ENCODE measurements at places on chromosomes 1 and 21.

DNA sequence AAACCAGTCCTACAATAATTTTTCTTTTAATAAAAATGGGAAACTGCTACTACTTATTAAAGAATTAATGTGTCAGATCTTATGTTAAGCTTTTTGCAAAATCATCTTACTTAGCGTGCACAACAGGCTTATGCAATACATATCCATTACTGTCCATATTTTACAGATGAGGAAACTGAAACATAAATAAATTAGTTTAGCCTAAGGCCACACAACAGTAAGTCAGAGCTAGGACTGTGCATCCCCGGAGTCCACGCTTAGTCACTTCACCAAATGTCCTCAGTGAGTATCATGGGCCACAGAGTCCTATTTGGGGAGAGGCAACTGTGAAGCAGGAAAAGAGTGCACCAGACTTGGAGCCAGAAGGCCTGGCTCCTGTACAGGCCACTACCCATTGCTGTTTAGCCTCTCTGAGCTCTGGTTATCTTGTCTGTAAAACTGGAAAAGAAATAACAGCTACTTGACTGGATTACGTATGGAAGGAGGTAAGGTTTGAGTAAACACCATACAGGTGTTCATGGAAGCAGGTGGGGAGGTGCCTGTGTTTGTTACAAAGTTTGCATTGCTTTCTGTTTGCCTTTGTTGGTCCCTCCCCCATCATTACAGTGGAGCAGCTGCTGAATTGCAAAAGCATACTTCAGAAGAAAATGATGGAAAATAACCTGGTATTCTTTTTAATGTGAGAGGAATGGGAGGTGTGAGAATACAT is 192.8 kb downstream of the FCRL5 start:
- DNase-seq = no peak

DNA sequence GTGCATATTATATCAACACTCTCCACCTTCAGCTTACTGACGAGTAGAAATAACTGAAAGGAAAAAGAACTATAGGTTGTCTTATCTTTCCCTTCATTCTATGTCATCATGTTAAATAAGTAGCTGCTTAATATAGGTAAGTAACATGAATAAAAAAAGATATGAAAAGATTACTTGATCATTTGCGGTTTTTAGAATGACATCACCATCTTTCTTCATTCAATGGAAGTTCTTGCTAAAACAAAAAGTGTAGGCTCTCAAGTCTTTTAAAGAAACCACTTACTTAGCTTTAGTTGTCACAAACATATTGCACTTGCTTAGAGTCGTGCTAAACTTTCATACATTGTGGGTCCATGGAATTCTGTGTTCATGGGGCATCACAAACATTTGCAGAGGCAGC is 331.1 kb upstream of the DEPDC1 start:
- DNase-seq = no peak

GRCh38 chr1:67705735-67706453 is 20.9 kb downstream of the GADD45A start:
- DNase-seq = no peak

DNA sequence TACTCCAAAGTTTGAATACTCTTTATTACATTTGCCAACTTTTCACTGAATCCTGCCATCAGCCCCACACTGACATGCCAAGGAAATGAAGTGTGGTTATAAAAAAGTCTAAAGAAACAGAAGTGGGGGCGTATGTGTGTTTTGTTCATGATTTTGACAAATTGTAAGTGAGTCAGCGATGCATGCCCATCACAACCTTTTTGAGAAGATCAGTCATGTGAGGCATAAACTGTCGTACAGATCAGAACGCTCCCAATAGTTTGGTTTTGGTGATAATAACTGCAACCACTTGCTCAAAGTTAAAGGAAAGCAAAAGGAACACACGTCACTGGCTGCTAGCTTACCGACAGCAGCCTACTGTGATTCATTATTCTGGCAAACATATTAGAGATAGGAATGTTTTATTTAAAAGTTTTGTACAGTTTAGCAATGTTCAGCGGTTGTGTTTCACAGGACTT is 95.6 kb downstream of the RGS2 start:
- DNase-seq = no peak

- peak; percentile 57 for DNase-seq
Observed at GRCh38 chr1:178997428-178997827, 28.3 kb upstream of the FAM20B start.

GRCh38 chr21:42731264-42732032 is 78.0 kb downstream of the PDE9A start:
- DNase-seq = no peak

DNA sequence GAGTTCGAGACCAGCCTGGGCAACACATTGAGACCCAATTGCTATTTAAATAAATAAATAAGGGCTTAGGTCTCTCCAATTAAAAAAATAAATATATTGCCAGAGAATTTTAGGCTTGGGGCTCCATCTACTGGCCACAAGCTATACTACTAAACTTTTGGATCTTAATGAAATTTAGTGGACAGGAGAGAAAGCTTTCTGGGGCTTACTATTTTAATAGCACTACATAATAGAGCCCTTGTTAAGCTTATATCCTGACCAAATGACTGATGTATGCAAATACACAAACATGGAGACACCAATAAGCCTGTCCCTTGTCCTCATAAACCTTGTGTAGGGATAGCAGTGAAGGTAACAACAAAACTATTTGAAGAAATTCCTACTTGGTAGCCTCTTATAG is 18.4 kb downstream of the CCT3 start:
- no peak for DNase-seq

DNA sequence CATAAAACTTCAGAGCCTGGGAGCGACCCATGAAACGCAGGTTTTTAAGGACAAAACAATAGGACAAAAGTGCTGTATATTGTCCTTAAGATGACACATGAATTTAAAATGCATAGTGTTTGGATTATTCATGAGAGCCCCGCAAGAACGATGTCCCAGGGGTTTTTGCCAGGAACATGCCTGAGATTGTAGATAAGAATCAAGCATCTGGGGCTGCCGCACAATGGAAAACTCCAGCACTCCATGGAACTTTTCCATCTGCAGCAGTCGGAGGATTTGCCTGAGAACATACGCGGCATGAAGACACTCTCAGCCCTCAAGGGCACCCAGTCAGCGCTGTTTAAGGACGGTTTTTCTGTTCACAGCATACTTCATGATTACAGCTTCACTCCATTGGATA is 5.3 kb upstream of the ERG start:
- DNase-seq = peak; percentile 26

GRCh38 chr1:36769886-36770830 is 264.2 kb downstream of the GRIK3 start:
- no peak for DNase-seq

GRCh38 chr1:55051621-55052020 is 12.3 kb downstream of the PCSK9 start:
- DNase-seq = no peak

DNA sequence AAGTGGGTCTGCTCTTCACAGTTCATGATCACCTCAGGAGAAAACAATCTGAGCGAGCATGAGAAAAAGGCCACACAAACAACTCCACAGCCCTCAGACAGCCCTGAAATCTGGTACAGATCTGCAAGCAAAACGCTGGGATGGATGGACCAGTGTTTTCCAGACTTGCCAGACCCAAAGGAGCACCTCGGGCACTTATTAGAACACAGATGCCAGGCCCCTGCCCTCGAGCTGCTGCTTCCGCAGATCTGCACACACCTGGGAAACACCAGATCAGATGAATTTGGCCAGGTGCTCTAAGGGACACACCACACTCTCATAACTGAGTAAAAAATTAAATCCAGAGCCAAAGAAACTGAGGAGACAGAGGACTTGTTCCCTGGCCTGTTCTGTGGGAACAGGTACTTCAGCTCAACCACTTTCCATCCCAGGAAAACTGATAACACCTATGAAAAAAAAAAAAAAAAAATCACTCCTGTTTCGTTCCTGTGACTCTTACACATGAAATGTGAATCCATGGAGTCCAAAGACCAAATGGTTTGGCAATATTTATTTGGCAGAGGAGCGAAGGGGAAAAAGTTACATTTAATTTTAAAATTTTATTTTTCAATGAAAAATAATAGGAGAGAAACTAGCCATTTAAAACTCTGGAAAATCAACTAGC is 202.9 kb upstream of the ESRRG start:
- no peak for DNase-seq

GRCh38 chr1:121443001-121443540 is 258.3 kb downstream of the SRGAP2C start:
- no peak for DNase-seq

- DNase-seq = peak; percentile 83
Observed at GRCh38 chr1:59105548-59106507, 191.1 kb upstream of the FGGY start.

DNA sequence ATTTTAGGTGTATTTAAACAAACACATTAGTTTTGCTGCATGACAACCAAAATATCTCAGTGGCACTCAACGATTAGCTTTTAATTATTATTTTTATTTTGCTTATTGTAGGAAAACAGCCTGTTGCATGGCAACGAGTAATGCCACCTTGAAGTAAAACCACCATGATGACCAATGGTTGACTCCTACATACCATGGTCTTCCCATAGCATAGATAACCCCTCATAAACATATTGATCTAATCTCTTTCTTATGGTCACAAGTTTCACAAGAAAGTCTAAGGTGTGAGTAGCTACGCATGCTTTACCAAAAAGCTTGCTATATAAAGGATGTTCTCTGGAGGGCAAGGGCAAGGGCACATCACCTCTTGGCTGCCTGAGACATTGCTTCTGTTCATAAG is 61.5 kb upstream of the PTBP2 start:
- DNase-seq = no peak

GRCh38 chr1:4529446-4530165 is 124.8 kb upstream of the AJAP1 start:
- DNase-seq = no peak

- no peak for DNase-seq
Observed at GRCh38 chr21:32306021-32306780, 7.5 kb downstream of the MRAP start.

- no peak for DNase-seq
Observed at GRCh38 chr1:52546852-52547251, 6.0 kb downstream of the TUT4 start.

DNA sequence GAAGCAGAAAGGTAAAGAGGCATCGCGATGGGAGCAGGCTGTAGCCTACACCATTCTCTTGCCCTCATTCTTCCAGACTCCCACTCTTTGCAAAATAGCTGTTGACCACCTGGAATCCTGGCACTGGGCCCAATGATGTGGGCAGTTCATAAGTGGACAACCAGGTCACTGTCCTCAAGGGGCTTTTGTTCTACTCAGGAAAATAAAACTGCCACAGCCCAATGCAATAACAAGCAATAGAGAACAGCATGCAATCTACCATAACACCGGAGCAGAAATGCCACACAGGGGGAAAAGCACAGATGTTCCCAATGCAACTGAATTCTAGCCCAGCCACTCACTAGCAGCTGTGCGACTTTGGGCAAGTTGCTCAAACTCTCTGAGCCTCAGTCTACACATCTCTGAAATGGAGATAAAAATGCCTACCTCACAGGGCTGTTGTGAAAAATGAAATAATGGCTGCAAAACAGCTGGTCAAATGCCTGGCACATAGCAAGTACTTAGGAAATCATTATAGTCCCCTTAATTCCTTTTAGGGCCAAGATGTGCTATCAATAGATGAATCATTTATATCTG is 56.7 kb downstream of the NENF start:
- DNase-seq = no peak

- DNase-seq = no peak
Observed at GRCh38 chr1:235642011-235642942, 7.3 kb downstream of the GNG4 start.

- no peak for DNase-seq
Observed at GRCh38 chr1:93692026-93692425, 10.4 kb upstream of the BCAR3 start.

DNA sequence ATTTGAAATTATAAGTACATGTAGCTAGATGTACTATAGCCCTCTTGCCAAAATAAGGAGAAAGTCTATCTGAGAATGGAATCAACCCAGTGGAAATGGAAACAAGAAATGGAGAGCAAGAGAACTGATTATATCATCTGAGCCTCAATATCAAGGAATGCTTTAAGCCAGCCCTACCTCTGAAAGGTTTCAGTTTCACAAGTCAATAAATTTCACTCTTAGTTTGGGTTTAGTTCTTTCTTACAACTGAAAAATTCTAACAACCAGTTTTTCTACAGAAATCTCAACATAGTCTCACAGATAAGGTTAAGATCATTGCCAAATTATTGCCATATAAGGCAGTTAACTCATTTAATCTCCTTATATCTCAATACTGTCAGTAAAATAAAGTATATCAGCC is 80.0 kb downstream of the EPS15 start:
- no peak for DNase-seq

DNA sequence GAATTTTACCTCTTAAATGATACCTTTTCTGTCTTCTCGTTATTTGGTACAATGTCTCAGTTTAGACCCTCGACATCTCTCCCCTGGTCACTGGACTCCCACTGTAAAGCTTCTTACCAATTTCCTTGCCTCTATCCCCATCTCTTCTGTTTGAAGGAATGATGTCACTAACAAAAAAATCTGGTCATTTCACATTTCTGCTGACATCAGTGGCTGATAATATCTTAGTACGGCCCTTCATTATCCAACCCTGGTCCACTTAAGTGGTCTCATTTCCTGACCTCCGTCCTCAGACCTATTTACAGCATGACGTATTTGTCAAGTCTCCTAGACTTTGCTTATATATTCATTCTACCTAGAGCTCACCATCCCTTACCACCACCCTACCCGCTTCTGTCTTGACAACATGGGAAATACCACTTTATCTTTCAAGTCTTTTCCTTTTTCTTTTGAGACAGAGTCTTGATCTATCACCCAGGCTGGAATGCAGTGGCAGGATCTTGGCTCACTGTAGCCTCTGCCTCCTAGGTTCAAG is 60.9 kb downstream of the C1orf21 start:
- no peak for DNase-seq

GRCh38 chr1:226643611-226644540 is 95.2 kb downstream of the ITPKB start:
- DNase-seq = no peak

Data from esophagus muscularis mucosa (tissue), 4 donors.